ENCODE measurements at places on chromosomes 4 and X.
A peak's percentile ranks its signal among the peaks of the same experiment; 100 is the strongest.

DNA sequence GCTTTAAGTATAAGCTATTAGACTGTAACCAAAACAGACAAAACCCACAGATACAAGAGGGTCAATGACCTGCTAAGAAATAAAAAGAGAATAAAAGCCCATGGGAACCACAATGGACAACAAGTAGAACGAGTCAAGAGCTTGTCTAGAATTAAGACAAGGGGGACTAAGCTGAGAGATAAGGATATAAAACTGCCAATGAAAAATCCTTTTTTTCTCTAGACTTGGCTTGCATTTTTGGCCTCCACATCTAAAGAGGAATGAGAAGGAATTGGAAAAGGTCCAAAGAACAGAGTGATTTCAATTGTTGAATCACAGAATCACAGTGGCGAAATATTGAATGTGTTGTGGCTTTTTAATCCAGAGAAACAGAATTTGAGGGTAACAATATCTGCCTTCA is 135.7 kb downstream of the QDPR start:
- DNase-seq, result no peak

- peak; percentile 25 for DNase-seq
Observed at GRCh38 chr4:125313497-125313896, 1.3 kb upstream of the FAT4 start.

DNA sequence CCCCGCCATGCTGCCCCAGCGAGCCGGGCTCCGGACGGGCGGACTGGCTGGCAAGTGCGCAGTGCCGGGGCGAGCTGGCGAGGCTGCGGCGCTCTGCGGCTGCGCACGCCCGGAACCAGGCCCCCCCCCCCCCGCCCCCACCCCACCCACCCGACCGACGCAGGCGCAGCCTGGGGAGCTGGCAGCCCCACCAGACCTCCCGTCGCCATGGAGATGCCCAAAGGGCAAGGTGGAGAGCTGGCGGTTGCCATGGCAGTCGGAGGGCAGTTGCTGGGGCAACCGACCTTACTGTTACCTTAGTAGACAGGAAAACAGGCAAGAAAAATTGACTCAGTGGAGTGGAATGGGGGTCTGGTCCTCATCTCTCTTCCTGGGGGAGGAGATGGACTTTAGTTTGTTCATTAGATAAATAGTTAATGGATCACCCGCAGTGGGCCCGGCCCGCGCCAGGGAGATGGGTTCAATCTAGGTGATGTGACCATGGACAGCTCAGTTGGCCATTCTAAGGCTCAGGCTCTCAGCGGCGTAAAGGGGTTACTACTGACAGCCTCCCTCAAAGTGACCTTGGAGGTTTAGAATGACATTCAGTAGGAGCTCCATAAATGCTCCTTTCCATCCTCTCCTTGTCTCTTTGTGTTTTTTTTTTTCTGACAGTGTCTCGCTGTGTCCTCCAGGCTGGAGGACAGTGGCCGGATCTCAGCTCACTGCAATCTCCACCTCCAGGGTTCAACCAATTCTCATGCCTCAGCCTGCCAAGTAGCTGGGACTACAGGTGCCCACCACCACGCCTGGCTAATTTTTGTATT is at the start of gene PCSK1N:
Gene PCSK1N, minus strand, starts transcription at position 87 of the 806 bp plus-strand sequence. Its CDS starts 78 bp downstream, at position 9.
- no peak for DNase-seq

DNA sequence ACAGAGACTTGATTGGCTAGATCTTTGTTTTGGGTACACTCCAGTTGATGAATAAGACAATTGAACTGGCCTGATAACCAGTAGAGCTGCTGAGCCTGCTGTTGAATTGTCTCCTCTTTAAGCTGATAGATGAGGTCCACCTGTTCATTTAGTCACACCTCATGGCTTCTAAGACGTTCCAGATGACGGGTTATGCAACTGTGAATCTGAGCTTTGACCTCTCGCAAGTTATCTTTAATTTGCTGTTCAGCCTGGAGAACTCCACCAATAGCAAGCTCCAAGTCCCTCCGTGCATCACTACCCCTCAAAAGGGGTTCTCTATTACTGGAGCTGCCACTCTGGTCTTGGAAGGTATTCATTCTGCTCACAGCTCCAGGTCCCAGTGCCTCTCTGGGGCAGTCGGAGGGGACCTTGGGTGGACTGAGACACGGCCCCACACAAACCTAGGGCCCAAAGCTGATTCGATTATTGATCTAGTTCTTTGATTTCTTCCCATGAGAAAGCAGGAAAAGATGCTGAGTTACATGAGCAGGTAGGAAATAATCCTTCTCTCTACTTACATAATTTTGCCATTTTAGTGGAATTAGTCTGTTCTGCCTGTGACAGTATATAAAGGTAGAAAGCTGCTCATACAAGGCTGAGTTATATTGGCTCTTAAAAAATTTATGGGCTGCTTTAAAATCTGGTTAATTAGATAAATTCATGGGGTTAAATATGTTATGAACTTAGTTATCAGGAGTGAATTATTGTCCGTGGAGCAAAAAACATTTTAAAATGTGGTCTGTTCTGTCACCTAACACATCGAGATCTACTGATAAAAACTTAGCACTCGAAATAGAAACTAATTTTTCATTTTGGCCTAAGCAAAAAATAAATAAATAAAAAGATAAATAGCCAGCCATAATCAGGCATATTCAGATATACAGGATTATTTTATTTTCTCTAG is 6.8 kb downstream of the MMAA start:
- no peak for DNase-seq

Measured in naive B cell (primary cell).